ENCODE measurements at places on chromosomes 16 and 17.

DNA sequence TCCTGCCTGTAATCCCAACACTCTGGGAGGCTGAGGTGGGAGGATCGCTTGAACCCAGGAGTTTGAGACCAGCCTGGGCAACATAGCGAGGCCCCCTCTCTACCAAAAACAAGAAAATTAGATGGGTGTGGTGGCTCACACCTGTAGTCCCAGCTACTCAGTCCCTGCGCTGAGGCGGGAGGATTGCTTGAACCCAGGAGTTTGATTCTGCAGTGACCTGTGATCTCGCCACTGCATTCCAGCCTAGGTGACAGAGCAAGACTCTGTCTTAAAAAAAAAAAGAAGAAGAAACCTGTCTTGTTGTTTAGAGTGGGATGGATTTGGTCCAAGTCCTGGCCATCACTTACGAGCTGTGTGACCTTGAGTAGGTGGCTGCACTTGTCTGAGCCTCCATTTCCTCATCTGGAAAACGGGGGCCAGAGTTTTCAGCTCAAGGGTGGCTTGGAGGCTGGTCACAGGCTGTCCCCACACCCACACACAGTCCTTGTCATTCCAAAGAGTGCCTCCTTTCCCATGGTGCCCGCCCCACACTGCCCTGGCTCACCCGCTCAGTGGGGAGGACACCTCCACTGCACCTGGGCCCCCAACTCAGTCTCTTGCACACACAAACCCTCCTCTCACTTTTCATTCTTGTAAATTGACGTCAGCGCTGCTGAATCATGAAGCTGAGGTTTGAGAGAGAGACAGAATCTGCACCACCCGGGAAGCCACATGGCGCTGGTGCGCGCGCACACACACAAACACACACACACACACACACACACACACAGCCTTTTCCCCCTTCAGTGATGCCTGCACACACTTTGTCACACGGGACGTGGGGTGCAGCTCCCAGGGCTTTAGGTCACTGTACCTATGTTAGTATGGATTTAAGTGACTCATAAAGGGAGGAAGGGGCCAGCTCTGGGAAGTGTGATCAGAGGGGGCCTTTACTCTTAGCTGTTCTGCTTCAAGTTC is 4.2 kb downstream of the SOCS1 start:
- DNase-seq, result peak; percentile 80

DNA sequence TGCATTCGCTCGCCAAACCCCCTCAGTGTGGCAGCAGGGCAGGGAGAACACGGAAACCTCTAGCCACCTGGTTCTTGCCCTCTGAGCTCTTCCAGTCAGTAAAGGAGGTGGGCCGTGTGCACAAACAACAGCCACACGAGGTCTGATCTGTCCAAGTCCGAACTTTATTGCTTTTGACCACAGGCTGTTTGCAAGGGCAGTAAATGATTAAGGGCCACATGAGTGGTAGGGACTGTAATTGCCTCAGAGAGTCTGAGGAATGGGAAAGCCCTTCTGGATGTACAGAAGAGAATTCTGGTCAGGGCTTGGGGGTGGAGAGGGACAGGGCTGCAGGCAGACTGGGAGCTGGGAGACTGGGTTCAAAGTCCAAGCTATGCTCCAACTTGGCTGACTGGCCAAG is 75.7 kb upstream of the LHX1 start:
- DNase-seq, result no peak

GRCh38 chr17:41624208-41625101 is at the start of gene KRT17:
Gene KRT17, minus strand, starts transcription at chr17:41624575. Its CDS starts 66 bp downstream, at chr17:41624509.
- no peak for DNase-seq

GRCh38 chr16:30976486-30976885 is 8.5 kb upstream of the HSD3B7 start:
- no peak for DNase-seq

DNA sequence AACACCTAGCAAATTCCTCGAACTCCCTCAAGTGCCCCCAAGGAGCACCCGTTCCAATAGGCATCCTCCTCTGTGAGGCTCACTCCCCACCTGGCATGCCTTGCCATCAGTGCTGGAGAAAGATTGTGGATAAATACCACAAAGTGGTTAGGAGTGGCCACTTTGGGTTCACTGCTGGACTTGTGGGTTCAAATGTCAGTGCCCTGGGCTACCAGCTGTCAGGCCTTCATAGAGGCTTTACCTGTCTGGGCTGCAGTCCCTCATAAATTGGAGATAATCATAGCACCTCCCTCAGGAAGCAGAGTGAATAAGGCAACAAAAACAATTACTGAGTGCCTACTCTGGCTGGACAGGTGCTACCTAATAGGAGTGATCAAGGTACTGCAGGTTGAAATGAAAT is 1.5 kb upstream of the SYT17 start:
- DNase-seq, result no peak

- DNase-seq, result no peak
Measured at GRCh38 chr16:78628461-78629045, 529.1 kb downstream of the WWOX start.

DNA sequence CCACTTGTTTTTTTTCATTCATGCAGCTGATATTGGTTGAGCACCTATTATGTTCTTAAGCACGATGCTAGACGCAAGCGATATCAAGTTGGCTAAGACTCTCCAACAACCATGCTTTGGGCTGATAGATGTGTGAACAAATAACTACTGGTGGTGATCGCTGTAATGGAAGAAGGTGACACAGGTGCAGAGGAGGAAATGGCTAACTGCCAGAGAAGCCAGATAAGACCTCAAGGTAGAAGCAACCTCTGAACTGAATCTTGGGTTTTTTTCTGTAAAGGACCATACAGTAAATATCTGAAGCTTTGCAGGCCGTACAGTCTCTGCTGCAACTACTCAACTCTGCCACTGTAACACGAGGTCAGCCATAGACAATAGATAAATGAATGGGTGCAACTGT is 97.9 kb downstream of the C17orf67 start:
- DNase-seq, result no peak

- no peak for DNase-seq
Measured at GRCh38 chr16:79508294-79508693, 92.2 kb downstream of the MAF start.

GRCh38 chr17:33561569-33562334 is 268.7 kb upstream of the ASIC2 start:
- no peak for DNase-seq

DNA sequence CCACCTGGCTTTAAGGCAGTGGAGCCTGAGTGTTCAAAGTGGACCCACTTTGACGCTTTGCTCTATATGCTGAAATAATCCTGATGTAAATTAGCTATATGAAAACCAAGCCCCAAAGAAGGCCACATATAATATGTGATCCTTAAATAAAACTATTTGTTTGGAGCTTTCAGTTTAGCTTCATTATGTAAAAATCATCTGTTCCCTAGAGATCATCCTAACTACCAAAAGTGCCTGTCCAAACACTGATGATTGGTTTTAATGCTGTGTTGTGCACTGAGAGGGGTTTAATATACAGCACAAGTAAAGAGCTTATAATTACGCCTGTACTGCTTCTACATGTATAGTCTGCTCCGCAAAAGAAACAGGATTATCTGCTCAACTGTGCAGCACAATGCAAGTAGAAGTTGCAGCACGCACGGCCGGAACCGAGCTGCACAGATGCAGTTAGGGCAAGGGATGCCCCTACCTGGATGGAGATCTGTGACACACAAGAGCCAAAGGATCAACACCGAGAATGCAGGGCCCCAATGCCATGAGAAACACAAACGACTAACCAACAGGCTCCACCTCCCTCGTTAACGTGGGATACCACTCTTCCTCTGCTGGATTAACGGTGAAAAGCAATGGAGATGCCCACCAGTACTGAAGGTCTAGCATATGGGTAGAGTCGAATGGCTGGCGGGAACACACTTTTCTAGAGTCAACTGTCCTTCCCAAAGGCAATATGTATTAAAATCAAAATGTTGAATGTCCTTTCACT is 20.5 kb downstream of the USP7 start:
- DNase-seq, result no peak

Data from activated T-cell treated with anti-CD3 and anti-CD28 coated beads for 4 hours (primary cell).